Sigmoid colon (tissue), 7 donors: ENCODE measurements at places on chromosomes 11 and 22. TPM values are rescaled to one million over a fixed set of nuclear protein-coding genes. Genes with fewer than 3 reads are reported as not detected.

- H3K4me1 ChIP-seq = no peaks in the 10 kb centered on the region
- no peaks in the 10 kb centered on the region for H3K36me3 ChIP-seq
- DNase-seq = no peak
- no peaks in the 10 kb centered on the region for H3K27me3 ChIP-seq
- H3K4me3 ChIP-seq = no peak overlapping the region
Measured at GRCh38 chr11:19472679-19473078, 231.9 kb upstream of the E2F8 start.

- H3K36me3 ChIP-seq = no peaks in the 10 kb centered on the region
- H3K4me1 ChIP-seq = no peaks in the 10 kb centered on the region
- DNase-seq = no peak
- no peak overlapping the region for H3K4me3 ChIP-seq
- no peaks in the 10 kb centered on the region for H3K27me3 ChIP-seq
Measured at GRCh38 chr11:69569306-69570200, 71.4 kb upstream of the CCND1 start.

- H3K27me3 ChIP-seq = no peaks in the 10 kb centered on the region
- no peaks in the 10 kb centered on the region for H3K36me3 ChIP-seq
- H3K4me1 ChIP-seq = no peaks in the 10 kb centered on the region
- DNase-seq = no peak
Measured at GRCh38 chr22:23591846-23592245, 11.8 kb upstream of the IGLL1 start.

DNA sequence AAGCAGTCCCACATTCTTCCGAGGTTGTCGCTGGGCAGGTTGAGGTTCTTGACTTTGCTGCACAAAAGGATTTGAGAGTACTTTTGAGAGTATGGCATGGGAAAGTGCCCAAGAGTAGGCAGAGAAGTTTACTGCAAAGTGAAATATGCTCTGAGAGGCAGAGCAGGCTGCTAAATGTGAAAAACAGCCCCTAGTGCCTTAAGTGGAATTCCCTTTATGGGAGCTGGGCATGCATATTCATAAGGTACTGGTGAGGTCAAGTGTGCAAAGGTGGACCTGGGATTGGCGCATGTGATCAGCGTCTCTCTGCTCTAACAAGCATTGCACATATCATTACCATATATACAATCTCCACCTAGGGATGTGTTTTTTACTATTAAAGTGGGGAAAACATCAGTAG, 12.0 kb upstream of the APOL4 start:
- DNase-seq = no peak
- peaks cover 7% of the 10 kb centered on the region for H3K4me1 ChIP-seq
- H3K27ac ChIP-seq = no peak overlapping the region
- no peaks in the 10 kb centered on the region for H3K36me3 ChIP-seq
- H3K4me3 ChIP-seq = no peak overlapping the region

GRCh38 chr22:47786650-47787290, 1024.3 kb downstream of the TBC1D22A start:
- no peaks in the 10 kb centered on the region for H3K4me1 ChIP-seq
- no peaks in the 10 kb centered on the region for H3K36me3 ChIP-seq
- H3K27ac ChIP-seq = no peak overlapping the region
- H3K27me3 ChIP-seq = peaks cover 27% of the 10 kb centered on the region
- H3K4me3 ChIP-seq = no peak overlapping the region

- H3K36me3 ChIP-seq = no peaks in the 10 kb centered on the region
- H3K27ac ChIP-seq = no peak overlapping the region
- peaks cover 27% of the 10 kb centered on the region for H3K27me3 ChIP-seq
- DNase-seq = no peak
- H3K4me1 ChIP-seq = peaks cover 13% of the 10 kb centered on the region
- H3K4me3 ChIP-seq = no peak overlapping the region
Measured at GRCh38 chr11:2864901-2865300, 20.7 kb downstream of the CDKN1C start.

DNA sequence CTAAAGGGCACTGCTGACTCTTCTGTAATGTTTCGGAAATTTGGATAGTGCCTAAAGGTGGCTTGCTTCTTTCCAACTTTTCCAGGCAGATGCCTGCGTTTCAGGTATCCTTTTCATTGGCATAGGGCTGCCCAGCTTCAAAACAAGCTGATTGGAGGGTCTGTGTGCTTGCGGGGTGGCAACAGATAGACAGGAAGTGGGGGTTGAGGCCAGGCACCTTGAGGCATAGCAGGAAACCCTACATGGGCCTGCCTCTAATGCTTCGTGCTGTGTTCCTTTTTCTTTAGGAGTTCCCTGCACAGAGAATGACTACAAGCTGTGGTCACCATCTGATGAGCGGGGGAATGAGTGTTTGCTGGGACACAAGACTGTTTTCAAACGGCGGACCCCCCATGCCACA, 92.2 kb upstream of the SORL1-AS1 start:
- H3K36me3 ChIP-seq = no peaks in the 10 kb centered on the region
- no peaks in the 10 kb centered on the region for H3K4me1 ChIP-seq
- no peaks in the 10 kb centered on the region for H3K27me3 ChIP-seq
- no peak for DNase-seq
- H3K4me3 ChIP-seq = no peak overlapping the region

DNA sequence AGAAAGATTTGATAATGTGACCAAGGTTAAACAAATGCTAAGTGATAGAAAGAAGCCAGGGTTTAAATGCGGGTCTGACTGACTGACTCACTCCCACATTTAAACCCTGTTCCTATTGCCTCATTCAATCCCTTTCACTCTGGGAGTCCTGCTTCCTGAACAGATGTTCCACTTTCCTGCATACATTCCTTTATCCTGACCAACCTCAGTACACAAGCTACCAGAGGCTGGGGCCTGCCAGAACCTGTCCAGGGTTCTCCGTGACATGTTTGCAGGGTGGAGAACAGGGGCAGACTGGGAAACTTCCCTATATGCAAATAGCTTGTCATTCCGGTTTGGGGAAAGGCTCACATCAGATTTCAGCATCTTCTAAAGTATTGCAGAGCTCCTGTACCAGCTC, 3.0 kb upstream of the ANKK1 start:
- H3K4me3 ChIP-seq = no peak overlapping the region
- H3K4me1 ChIP-seq = peaks cover 8% of the 10 kb centered on the region
- H3K36me3 ChIP-seq = no peaks in the 10 kb centered on the region
- peaks cover 20% of the 10 kb centered on the region for H3K27me3 ChIP-seq
- DNase-seq = no peak
- H3K27ac ChIP-seq = no peak overlapping the region

- no peaks in the 10 kb centered on the region for H3K36me3 ChIP-seq
- H3K4me1 ChIP-seq = no peaks in the 10 kb centered on the region
- no peak overlapping the region for H3K27ac ChIP-seq
- DNase-seq = no peak
Measured at GRCh38 chr11:80627364-80627763, 1186.5 kb upstream of the TENM4 start.

- no peak overlapping the region for H3K4me3 ChIP-seq
- H3K27ac ChIP-seq = no peak overlapping the region
- no peaks in the 10 kb centered on the region for H3K27me3 ChIP-seq
- DNase-seq = no peak
- no peaks in the 10 kb centered on the region for H3K36me3 ChIP-seq
- H3K4me1 ChIP-seq = peaks cover 11% of the 10 kb centered on the region
Measured at GRCh38 chr11:17827006-17827405, 92.4 kb downstream of the KCNC1 start.

IGSF9B gene
- total RNA-seq = 12.5 TPM

ST14 gene
- 3.9 TPM for total RNA-seq

RAG2 gene
- not detected for total RNA-seq

OR2AG2 gene
- total RNA-seq = not detected

SLC22A8 gene
- not detected for total RNA-seq

FADS1 gene
- 15.7 TPM for total RNA-seq

OR5B21 gene
- not detected for total RNA-seq

KCNK7 gene
- 0.54 TPM for total RNA-seq
